ENCODE measurements at places on chromosomes 12 and 14. TPM values are rescaled to one million over a fixed set of nuclear protein-coding genes. Genes with fewer than 3 reads are reported as not detected.

Gene WNT1
- total RNA-seq = not detected

Gene HOXC9
- 5.7 TPM for total RNA-seq

Gene RILPL1
- total RNA-seq = 29.5 TPM

Gene FIGNL2
- total RNA-seq = 0.73 TPM

Gene GPR84
- total RNA-seq = not detected

Gene RAD9B
- 0.29 TPM for total RNA-seq

All from glomerular endothelial cell (primary cell).